Cardiac muscle cell (in vitro differentiated cells and primary cell): ENCODE measurements at places on chromosomes 5 and 9.

- no peak for DNase-seq
These were observed 35.0 kb downstream of the PRELID2 start for GRCh38 chr5:145800181-145800580.

- no peak for DNase-seq
These were observed 38.0 kb downstream of the GADD45G start for GRCh38 chr9:89642789-89643188.

GRCh38 chr9:122382901-122383850 lies 12.4 kb downstream of the PTGS1 start:
- no peak for DNase-seq

DNA sequence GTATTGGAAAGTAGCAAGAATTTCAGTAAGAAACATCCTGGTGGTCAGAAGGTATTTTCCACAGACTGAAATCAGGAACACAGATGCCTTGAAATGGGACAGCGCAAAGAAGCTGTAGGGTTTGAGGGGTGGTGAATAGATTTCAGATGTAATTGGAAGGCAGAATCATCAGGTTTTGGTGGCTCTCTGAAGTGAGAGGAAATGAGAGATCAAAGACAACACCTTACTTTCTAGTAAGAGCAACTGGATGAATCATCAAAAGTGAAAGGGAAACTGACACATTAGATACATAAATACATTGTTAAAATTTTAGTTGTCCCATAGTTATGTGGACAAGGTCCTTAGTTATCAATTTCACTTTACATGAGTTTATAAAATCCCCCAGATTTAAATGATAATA lies 188.2 kb upstream of the SLC27A6 start:
- no peak for DNase-seq

DNA sequence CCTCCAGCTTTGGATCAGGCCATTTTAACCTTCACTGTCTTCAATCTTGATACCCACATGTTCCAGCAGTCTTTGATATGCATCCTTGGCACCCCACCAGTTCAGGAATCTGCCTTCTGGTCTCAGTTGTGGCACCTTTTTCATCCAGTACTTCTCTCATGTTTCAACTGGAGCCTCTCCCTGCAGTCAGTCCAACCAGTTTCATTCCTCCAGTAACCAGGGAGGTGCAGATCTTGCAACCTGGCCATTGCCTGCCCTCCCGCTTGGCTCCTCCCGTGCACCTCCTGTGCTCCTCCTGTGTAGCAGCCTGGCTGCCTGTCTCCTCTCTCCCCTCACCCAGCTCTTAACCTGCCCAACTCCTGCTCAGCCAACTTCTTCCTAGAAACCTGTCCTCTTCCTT lies 20.2 kb downstream of the FUBP3 start:
- DNase-seq, result no peak

DNA sequence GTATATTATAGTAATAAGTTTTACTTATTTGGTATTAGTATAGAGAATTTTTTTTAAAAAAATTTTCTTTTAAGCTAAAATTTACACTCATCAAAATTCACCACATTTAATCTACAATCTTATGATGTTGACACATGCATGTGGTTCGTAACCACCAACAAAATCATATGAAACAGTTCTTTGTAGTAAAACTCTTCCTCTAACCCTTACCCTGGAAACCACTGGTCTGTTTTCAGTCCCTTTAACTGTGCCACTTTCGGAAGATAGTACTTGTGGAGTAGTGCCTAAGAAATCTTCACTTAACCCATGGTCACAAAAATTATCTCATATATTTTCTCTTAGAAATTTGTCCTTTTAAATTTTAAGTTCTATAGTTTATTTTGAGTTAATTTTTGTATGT lies 1498.8 kb downstream of the MAT2B start:
- no peak for DNase-seq

DNA sequence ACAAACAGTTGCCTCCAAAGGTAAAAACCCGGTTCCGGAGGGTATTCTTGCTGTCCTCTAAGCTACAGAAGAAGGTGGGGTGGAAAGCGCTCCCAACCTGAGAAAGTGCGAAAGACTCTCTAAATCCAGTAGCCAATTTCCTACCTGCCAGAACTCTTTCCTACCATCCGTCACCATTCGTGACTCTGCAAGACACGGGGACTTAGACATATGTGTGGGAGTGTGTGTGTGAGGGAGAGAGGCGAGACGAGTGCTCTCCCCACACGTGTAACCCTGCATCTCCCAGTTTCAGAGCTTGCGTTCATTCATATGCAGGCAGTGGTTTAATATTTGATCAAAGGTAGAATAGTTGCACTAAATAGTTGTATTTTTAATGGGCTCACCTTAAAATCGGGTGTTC lies 473 bp upstream of the GABRA1 start:
- DNase-seq, result no peak
